ENCODE measurements at places on chromosomes 2 and 18.

- DNase-seq = peak; percentile 64
These were observed 54.9 kb downstream of the EXOC6B start for GRCh38 chr2:72770879-72771461.

DNA sequence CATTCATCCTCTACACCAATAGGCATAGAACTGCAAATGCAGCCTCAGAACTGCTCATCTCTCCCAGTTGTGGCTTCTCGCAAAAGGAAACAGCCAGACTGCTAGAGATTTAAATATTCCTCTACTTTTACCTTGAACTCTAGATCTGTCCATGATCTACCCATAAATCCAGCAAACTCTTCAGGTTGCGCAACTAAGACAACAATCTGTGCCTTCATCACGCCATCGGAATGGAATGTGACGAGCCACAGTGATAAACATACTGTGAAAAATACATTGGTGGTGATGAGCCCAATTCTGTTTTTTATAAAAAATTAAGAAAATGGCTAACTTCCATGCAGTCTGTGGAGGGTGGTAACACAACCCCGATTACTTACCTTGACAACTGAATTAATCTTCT lies 626.7 kb downstream of the LRRTM4 start:
- DNase-seq = no peak

- DNase-seq = no peak
These were observed 50.1 kb upstream of the TMEM17 start for GRCh38 chr2:62556086-62556485.

GRCh38 chr2:67399144-67399543 lies 2.0 kb downstream of the ETAA1 start:
- DNase-seq = no peak

DNA sequence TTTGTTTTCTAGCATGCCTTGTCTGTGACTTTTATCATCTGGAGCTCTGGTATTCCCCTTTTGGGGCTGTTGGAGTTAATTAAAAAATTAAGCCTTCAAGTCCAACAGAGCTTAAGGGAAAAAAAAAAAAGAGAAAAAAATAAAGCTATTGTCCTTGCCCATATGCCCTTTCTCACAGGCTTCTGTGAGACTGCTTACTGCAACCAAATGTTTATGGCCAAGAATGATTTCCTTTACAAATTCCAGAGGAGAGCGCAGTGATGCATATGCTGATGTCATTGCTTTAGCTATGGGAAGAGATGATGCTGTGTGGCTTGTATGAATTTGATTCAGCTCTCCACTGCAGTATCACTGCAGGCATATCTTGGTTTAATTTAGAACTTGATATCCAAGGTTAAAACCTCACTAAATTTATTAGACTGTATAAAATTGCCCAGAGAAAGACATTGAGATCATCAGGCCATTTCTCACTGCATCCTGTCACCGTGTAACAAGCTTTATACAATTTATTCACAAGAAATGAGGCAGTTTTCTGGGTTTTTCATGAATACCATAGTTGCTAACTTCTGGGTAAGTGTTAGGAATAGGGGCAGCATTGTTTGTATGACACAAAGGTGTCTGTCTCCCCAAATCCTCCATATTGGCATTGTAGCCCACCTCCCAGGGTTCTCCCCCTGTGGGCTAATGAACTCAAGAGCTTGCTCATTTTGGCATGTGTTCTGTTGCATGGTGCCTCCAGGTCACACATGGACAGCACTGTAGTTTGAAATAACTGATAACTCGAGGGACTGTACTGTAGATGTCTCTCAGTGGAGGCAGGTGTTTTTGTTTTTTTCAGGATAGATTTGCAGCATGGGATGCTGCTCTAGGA lies 85.0 kb downstream of the TANC1 start:
- DNase-seq = no peak

GRCh38 chr2:65372619-65373018 lies 59.8 kb downstream of the SPRED2 start:
- DNase-seq = no peak

DNA sequence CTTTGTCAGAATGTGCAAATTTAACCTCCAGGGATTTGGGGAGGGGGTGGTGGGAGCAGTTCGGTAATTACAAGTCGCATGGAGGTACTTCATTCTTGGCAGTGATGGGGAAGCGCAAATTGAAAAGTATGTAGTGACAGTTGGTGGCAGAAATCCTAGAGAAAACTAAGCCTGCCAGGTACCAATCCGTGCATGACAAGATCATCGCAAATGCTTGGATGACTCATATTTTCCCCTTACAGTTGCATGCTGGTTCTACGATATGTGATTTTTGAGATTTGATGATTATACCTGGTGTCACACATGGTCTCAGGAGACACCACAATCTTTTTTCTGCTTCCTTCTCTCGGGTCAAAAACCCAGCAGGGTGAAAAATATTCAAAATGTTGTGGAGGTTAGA lies 479.7 kb upstream of the ID2 start:
- no peak for DNase-seq
